ENCODE measurements at places on chromosomes 11 and 22.

- no peak for DNase-seq
Measured at GRCh38 chr22:27195094-27195493, 537.7 kb downstream of the MIAT start.

DNA sequence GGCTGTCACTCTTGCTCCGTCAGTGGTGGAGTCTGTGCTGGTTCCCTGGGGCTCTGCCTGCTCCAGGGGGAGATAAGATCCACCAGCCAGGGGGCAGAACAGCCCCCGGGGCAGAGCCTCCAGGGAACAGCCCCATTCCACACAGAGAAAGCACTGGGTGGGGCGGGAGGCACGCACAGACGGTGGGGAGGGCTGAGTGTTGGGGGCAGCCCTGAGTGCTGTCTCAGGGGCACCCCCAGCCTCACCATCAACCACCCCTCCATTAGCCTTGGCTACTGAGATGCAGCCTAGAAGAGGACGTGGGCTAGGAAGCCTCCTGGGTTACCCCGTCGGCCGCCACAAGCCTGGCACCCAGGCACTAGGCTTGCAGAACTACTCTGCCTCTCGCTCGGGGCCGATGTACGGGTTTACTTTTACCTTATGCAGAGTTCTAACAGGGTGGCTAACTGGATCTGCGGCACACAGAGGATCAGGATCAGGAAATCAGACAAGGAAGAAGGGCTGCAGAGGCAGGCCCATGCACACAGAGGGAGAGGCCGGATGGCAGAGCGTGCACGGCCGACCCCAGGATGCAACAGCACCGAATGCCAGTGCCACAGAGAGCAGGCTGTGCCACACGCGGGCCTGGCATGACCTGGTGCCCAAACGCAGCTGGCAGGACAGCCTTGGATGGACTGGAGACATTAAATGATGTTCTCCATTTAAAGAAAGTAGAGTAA is 140.5 kb downstream of the CTTN start:
- DNase-seq = no peak

DNA sequence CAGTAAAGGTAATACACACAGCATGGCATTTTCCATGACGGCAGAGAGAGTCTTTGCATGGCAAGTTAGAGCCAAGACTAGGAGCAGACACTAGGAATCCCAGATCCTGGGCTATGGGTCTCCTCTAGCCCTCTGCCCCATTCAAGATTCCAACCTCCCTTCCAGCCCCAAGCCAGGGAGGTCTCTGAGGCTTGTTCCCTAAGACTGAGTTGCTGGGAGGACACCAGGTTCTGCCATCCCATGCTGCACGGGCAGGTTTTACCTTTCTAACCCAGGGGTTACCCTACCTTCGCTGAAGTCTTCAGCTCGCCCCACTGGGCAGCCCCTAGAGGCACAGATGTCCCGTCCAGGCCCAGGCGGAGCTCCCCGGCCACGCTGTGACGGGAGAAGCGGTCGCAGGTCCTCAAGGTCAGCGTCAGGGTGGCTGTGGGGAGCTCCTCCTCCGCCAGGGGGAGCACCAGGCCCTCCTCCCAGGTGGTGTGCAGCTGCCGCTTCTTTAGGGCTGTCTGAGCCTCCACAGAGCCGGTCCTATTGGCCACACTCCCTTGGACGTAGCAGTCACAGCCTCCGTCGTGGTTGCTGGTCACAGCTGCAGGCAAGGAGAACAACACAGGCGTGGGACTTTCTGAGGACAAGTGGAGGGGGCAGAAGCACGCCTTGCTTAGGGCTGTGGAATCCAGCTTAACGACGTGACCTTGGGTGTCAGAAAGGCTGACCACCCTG is 33.8 kb downstream of the SYT13 start:
- DNase-seq = peak; percentile 36

GRCh38 chr11:60389279-60389910 is 6.9 kb upstream of the MS4A14 start:
- no peak for DNase-seq

GRCh38 chr11:27028561-27028965 is 12.1 kb upstream of the BBOX1 start:
- no peak for DNase-seq
